Glomerular endothelial cell (primary cell): ENCODE measurements at places on chromosomes 4 and X.
A peak's percentile ranks its signal among the peaks of the same experiment; 100 is the strongest.

DNA sequence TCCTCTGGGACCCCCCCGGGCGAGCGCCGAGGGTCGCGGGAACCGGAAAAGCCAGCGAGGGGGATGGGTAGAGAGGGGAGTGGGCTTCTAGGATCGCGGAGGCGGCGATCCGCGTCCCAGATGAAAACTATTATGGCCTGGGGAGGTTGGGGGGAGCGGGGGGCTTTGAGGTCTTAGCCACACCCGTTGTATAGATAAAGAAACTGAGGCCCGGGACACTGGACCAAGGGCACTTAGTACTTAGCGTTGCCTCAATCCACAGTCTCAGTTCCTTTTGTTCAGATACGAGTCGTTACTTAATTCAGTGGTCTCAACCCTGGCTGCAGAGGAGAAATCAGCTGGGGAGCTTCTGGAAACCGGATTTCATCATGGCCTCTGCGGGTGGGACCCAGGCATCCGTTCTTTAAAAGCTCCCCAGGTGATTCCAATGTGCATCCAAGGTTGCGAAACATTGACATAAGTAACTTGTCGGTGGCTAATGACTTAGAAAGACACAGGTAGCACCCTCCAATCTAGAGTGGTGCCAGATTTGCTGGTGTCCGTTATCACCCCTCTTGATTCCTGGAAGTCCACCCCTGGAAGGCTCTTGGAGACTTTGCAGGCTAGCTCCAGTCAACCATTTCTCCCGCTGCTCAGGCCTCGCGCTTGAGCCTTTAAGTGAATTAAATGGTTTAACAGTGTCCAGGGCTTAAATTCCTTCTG, 90.7 kb downstream of the GEMIN8 start:
- DNase-seq, result no peak

DNA sequence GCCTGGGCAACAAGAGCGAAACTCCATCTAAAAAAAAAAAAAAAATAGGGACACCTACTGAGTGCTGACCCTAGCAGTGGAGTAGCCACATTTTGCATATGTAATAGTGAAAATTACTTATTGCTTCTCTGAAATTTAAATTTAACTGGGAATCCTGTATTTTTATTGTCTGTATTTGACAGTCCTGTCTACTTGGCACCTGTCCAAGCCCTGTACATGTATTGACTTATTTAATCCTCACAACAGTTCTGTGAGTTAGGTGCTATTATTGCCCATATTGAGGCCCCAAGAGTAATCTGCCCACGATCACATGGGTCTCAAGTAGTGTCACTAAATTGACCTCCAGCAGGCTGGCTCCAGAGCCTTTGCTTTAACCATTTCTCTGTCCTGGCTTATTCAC, 81.6 kb downstream of the WDR19 start:
- DNase-seq, result no peak

DNA sequence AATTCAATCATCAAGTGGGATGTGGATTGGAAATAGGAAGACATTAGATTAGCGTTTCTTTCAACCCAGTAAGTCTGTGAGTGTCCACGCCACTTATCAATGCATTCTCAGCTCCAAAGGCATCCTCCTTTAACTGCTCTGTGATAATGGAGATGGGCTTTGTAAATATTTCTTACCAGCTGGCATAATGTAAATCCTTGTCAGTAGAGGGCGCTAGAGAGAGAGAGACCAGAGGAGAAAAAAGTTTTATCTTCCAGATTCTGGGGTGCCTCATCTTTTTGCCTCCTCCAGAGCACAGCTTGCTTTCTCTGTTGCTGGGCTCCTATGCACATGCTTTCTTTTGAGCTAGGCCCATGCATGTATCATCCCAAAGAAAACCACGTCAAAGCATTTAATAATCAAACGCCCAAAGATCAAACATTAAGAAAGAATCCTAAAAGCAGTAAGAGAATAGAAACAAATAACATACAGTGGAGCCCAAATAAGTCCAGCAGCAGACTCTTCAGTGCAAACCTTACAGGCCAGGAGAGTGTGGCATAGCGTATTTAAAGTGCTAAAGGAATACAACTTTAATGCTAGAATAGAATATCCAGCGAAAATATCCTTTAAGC, 9.6 kb upstream of the MTMR1 start:
- no peak for DNase-seq

DNA sequence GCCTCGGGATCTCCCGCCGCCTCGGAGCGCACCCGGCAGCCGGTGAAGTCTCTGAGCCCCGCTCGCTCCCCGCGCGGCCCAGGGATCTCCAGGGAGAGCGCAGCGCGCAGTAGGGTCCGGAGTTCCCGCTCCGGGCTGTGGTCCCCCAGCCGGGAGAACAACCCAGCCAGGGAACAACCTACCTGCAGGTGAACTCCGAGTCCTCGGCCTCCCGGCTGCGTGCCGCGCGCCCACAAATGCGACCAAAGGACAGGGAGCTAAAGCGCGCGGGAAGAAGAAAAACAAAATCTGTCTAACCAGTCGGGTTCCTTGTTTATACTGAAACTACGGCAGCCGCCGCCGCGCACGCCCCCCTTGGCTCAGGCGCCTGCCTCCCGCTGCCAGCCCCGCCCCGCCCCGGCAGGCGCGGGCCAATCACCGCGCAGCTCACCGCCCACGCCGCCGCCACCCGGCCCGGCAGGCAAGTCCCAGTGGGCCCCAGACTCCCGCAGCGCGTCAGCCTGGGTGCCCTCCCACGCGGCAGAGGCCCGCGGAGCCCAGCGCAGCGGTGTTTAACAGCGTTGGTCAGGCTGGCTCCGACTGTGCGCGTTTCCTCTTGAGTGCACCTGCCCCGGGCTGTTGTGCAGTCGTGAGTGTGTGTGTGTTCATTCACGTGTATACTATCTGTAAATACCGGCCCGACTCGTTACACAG, at the start of gene RASGEF1B:
RASGEF1B (minus strand) TSS at position 320 of the 693 bp plus-strand sequence. CDS start 12,399 bp downstream, outside the sequence.
- no peak for DNase-seq

DNA sequence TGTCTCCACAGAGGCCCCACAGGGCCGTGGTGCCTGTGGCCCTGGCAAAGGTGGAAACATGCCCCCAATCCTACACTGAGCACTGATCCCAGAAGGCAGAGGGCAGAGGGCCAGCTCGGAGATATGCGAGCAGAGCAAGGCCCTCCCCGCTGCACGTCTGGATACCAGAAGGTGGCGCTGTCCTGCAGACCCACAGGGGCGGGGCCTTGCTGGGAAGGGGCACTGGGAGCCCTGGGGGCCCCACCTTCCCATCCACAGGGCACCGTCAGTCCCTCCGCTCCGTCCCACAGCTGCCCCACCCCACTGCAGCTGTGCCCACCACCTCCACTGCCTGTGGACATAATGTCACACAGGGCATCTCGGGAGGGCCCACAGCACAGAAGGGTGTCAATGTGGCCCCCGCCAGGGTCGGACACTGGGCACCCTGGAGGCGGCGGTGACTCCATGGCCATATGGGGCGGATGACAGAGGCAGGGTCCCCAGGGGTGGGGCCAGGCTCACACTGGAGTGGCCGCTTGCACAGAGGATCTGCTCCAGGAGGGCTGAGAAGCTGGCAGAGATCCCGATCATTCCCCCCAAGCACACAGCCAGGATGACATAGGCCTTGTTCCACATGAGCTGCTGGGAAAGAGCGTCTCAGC, 4.8 kb downstream of the SLC49A3 start:
- no peak for DNase-seq

GRCh38 chr4:126954537-126955291, 678.0 kb upstream of the INTU start:
- no peak for DNase-seq

DNA sequence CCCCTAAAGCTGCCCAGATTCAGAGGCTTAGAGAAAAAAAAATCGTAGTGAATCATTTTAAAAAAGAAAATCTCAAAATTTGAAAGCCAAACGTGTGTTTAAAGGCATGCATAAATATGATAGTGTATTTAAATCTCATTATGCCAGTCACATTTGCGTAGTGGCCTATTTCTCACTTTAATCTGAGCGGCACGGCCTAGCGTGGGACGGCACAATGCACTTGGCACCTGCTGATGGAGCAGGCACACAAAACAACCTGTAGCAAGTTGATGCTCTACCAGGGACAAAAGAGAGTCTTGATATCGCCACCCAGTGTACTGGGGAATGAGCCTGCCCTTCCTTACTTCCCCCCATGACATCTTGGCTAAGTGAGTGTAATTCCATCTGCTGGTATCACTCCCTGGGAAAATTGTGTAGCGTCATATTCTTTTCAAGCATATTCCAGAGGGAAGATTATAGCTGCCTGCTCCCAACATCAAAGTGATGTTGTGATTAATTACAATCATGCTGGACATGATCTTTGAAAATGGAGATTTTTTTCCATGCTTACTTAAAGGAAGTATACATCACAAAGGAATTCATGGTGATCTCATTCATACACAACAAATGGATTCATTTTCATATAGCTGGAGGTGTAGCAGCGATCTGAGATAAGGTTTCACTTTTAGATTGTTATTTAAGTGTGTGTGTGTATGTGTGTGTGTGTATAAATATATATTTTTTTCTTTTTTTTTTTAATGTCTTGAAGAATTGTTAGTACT, 138.8 kb downstream of the DCTD start:
- DNase-seq, result peak; percentile 10

- DNase-seq, result no peak
Measured at GRCh38 chr4:152187693-152188092, 348.2 kb downstream of the FBXW7 start.

- DNase-seq, result no peak
Measured at GRCh38 chrX:124373348-124373747, 27.0 kb downstream of the SH2D1A start.
